Motor neuron (in vitro differentiated cells): ENCODE measurements at places on chromosomes 2 and 18. TPM values are rescaled to one million over a fixed set of nuclear protein-coding genes. Genes with fewer than 3 reads are reported as not detected.

DNA sequence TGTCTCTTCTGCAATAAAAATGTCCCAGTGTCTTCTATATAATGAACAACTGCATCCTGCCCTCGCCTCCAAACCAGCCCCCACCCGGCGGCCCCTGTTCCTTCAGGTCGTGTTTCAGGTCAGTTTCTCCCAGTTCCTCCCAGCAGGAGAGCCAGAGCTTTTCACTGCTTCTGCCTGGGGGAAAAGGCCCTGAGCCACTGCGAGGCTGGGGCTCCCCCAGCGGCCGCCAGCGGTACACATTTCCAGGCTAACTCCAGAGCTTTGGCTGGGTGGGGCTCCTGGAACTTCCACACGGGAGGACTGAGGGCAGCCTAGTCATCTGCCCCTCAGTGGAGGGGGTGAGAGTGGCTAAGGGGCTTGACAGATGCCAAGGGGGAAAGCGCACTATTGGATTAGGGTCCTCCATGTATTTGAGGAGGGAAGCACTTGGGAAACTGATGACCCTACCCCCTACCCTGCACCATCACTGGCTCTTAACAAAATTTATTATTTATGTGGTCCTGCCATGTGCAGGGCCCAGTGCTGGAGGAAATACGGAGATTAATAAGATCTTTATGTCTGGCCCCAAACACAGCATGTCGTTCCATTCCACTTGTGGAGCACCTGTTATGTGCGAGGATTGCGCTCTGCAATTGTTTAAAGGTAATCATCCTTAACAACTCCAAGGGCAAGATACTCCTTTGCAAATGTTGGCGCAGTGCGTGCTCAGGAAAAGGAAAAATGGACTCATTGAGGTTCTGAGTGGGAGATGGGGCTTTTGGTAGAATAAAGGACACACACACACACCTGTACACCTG lies 17.3 kb upstream of the CYS1 start:
- peak; percentile 100 for ATAC-seq

DNA sequence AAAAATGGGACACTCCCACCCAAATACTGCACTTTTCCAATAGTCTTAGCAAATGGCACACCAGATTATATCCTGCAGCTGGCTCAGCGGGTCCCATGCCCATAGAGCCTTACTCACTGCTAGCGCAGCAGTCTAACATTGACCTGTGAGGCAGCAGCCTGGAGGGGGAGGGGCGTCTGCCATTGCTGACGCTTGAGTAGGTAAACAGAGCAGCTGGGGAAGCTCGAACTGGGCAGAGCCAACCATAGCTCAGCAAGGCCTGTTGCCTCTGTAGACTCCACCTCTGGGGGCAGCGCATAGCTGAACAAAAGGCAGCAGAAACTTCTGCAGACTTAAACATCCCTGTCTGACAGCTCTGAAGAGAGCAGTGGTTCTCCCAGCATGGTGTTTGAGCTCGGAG lies 110.4 kb downstream of the CTIF start:
- ATAC-seq, result peak; percentile 99

DNA sequence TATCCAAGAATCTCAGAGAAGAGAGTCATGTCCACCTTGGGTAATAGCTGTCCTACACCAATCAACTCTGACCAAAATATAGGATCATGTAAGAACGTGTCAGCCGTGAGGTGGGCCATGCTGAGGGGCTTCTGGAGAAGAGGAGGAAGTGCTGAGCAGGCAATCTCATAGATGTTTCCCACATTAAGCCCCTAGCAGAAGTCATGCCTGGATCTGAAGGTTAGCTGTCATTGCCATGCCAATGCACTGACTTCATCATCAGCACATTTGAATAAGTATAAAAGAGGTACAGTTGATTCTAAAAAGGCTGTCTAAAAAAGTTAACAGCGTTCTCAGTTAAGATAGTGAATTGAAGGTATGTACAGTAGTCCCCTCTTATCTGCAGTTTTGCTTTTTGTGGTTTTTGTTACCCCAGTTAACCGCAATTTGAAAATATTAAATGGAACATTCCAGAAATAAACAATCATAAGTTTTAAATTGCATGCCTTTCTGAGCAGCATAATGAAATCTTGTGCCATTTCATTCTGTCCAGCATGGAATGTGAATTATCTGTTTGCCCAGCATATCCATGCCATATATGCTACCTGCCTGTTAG lies 67.2 kb upstream of the TMEM17 start:
- ATAC-seq, result no peak

DNA sequence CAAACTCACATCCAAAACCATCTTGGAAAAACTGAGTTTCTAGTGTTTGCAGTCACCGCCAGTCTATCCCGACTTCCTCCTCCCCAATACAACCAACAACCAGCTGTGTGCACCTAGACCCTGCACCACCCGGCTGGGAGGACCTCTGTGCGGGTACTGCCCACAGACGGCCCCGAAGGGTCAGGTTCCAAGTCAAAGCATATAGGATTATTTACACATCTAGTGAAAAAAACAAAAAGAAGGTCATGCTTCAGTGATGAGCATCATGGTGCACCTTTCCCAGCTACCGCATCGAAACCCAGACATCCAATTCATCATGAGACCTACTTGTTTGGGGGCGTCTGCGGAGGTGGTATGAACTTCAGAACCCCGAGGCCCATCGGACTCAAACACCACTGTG lies 124.8 kb downstream of the ZNF516 start:
- no peak for ATAC-seq

- ATAC-seq, result no peak
Measured at GRCh38 chr2:108447947-108448677, 894 bp upstream of the GCC2 start.

DNA sequence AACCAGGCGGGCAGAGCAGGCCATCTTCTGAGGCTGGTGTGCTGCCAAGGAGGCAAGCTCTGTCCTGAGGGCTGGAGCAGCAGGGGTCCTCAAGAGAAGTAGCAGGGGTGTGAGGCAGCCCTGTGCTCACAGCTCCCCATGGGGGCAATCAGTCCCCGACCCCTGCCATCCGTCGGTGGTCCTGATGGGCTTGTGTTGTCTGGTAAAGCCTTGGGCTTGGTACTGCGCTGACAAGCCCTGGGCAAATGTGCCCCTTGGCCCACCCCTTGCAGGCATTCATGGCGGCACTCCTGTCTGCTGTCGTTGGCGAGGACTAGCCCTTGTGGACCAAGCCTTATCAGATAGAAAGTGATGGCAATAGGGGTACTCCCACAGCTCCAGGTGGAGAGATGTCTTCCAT lies 22.6 kb upstream of the SCLY start:
- no peak for ATAC-seq

DNA sequence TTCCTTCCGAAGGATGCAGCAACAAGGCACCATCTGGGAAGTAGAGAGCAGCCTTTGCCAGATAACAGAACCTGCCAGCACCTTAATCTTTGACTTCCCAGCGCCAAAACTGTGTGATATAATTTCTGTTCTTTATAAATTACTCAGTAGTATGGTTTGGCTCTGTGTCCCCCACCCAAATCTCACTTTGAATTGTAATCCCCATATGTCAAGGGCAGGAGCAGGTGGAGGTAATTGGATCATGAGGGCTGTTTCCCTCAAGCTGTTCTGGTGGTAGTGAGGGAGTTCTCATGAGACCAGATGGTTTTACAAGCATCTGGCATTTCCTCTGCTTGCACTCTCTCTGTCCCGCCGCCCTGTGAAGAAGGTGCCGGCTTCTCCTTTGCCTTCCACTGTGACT lies 899.9 kb downstream of the TRIB2 start:
- ATAC-seq, result no peak

GRCh38 chr2:8281950-8282857 lies 399.7 kb upstream of the ID2 start:
- no peak for ATAC-seq

DNA sequence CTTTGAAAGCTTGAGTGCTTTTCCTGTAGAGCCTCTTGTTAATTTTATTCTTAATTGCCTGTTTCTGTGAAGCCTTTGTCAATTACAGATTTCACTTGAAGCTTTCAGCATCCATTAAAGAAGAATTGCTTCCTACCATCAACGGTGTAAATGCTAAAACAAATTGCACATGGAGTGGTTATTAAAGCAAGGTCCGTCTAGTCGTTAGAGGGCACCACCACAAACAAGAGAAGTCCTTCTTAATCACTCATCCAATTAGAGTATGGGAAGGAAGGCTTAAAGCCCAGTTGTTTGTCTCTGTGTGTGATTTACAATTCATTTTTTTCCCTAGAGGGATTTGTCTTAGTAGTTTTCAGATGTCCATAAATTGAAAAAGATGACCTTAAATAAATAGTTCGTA lies 1.6 kb downstream of the KCNJ3 start:
- no peak for ATAC-seq

GRCh38 chr2:64987001-64987955 lies 1.9 kb upstream of the SLC1A4 start:
- ATAC-seq, result no peak

DNA sequence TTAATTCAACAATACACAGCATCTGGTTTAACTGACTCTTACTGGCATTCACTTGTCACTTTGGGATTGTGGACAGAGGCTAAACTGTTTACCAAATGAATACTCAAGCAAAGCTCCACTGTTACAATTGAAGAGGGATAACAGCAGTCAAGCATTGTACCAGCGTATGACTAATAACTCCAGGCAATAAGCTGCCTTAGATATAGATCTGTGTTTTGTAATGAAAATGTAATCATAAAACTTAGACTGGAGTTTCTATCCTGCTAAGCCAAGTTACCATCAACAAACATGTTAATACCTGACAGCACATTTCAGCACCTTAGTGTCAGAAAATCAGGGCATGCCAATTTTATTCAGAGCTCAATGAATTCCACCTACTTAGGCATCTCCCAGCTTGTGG lies 889.5 kb downstream of the EPHA4 start:
- no peak for ATAC-seq

DNA sequence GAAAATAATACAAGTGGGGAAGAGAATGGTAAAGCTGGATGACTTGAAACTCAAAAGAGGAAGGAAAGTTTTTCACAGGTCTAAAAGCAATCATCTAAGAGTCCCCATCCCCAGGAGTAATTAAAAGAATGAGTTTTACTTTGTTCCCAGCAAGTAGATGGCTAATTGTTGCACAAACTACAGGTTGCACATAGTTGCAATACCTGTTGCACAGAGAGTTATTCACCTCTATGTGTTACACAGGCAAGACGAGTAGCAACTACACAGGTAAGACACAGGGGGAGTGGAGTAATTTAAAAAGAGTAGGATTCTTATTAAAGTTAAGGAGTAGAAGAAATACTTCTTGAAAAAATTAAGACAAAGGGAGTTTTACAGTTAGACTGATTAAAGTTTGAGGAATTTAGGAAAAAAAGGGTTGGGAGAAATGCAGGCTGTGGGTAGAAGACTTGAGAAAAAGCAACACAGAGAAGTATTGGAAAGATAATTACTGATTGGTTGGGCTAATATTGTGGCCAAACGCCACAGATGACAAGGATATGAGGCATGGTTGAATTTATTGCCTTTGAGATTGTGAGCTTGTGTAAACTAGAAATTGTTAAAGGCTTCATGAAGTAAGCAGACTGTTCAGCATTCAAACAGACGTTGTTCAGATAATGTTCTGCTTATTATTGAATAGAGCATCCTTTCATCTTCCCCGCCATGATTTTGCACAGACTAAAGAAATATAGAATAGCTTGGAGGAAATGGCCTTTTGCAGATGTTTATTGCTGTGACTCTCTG lies 699.3 kb downstream of the NR4A2 start:
- ATAC-seq, result no peak

- no peak for ATAC-seq
Measured at GRCh38 chr2:192148620-192149321, 46.0 kb downstream of the TMEFF2 start.

DNA sequence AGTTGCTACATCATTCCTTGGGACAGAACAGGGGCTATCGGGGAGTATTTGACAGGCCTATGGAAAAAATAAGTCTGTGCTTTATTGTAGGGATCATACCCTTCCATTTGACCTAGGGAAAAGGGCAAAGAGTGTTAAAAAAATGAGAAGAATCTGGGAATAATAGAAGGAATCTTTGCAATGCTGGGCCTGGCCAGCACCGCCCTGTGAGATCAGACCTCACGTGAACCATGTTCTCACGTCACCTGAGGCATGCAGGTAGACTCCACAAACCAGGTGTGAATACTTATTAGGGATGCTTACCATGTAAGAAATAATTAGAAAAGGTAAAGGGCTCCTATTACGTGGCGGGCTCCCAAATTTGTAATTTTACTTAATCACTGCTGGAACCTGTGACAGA lies 177.5 kb upstream of the GATA6 start:
- ATAC-seq, result no peak

DNA sequence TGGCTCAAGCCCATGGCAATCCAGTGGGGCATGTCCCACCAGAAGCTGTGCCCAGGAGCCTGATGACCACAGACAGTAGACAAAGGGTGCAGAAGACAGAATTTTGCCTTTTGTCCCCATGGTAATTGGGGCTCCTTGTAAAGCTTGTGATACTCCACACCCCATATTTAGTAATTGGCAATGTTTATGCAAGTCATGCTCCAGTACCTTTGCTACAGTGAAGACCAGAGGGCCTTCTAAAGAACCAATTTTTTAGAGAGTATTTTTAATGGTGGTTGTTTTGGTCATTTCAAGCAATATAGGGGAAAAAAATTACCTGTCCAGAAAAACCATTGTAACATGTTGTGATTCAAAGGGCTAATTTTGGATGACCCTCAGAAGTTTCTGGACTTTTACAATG lies 194.8 kb downstream of the ANAPC1 start:
- no peak for ATAC-seq

GRCh38 chr2:173982918-173983317 lies 17.7 kb upstream of the SP3 start:
- ATAC-seq, result no peak

- ATAC-seq, result no peak
Measured at GRCh38 chr2:200828572-200829257, 17.0 kb downstream of the BZW1 start.

DNA sequence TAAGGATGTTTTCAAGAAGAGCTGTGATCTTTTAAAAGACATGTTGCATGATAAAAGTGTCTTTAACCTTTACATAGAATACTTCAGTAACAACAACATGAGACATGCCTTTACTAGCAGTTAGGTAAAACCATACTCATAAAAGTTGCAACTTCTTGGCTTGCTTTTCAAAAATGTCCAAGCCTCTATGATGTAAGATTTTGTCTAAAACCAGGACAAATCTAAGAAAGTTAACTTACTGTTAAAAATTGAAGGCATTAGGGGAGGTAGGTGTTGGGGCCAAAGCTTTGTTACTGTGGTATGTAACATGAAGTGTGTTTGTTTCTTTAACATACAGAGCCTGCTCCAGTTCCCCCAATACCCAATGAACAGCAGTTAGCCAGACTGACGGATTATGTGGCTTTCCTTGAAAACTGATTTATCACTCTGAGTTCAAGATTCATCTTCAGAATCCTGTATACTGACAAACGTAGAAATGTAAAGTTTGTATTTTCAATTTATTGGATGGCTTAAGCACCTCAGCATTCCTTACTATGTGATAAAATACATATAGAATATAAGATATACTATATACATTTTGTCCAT lies 11.7 kb downstream of the COPS8 start:
- no peak for ATAC-seq

Gene HDAC4
- 18.6 and 38.3 TPM in 2 replicates for total RNA-seq

Gene GPR45
- 1.1 and 1.8 TPM in 2 replicates for total RNA-seq

Gene TMEM182
- 9.3 and 9.9 TPM in 2 replicates for total RNA-seq

Gene ZC3H15
- 75.8 and 76.2 TPM in 2 replicates for total RNA-seq

Gene VWA3B
- total RNA-seq, result 0.17 and 0.46 TPM in 2 replicates

Gene RPRM
- total RNA-seq, result 63.0 and 73.5 TPM in 2 replicates

Gene IL36B
- total RNA-seq, result not detected in 2 replicates

Gene PTPN4
- 18.2 and 20.3 TPM in 2 replicates for total RNA-seq

Gene DCDC2C
- not detected in 2 replicates for total RNA-seq

Gene SLC23A3
- total RNA-seq, result 0.14 and 0.45 TPM in 2 replicates
